ENCODE measurements at places on chromosomes 4 and X.

- no peak for DNase-seq
Measured at GRCh38 chr4:166972071-166972470, 262.2 kb downstream of the SPOCK3 start.

GRCh38 chrX:110401135-110401534 is 42.5 kb downstream of the RTL9 start:
- DNase-seq, result no peak

- no peak for DNase-seq
Measured at GRCh38 chrX:68121835-68122234, 311.5 kb downstream of the OPHN1 start.

GRCh38 chr4:165779950-165780670 is 92.9 kb upstream of the TLL1 start:
- DNase-seq, result no peak

DNA sequence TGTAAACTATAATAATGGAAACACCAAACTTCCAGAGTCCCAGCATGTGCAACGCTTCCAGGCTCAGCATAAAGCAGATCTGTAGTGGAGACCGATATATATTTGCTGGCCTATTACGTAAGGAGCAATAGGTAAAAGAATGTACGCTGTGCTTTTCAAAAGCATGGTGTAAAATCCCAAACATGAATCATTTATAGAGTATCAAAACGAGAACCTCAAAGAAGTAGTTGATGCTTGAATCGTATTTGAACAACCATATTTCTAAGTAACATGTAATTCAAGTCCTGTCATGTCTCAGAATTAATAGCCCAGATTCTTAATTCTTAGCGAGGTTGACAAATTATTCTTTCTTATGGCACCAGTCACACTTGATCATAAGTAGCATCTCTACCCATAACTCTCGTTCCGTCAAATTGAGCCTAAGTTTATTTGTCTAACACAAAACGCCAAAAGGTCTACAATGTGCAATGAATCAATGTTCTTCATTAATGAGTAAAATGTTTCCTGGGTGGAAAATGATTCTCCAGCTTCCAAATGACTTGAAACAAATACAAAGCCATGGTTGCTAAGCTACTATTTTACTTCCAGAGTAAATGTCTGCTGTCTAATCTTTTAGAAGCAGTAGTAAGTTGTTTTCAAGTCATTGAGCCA is 811.5 kb upstream of the FRG1 start:
- DNase-seq, result no peak

- no peak for DNase-seq
Measured at GRCh38 chr4:150012851-150013360, 65.3 kb upstream of the DCLK2 start.

All from stimulated activated CD4-positive, alpha-beta T cell treated with anti-CD3 and anti-CD28 coated beads, Interleukin-15, amount 100 ng/mL, for 24 hours (primary cell).